ENCODE measurements at places on chromosomes 5 and 9.

DNA sequence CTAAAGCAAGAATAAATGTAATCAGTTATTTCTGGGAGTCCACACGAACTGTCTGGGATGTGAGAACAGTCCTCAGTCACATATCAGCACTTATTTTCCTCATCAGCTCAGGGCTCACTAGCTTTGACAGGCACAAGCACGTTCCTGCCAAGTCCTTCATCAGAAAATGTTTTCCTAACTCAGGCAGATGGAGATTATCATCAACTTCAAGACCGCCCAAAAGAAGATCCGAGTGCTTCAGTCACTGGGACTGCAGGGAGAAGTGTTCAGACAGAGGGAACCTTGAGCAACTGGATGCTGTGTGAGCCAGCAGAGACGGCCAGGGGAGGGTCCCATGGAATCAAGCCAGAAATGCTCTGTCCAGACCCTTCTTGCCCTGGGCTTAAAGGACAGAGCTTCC, 189.4 kb downstream of the NXNL2 start:
- DNase-seq, result no peak

DNA sequence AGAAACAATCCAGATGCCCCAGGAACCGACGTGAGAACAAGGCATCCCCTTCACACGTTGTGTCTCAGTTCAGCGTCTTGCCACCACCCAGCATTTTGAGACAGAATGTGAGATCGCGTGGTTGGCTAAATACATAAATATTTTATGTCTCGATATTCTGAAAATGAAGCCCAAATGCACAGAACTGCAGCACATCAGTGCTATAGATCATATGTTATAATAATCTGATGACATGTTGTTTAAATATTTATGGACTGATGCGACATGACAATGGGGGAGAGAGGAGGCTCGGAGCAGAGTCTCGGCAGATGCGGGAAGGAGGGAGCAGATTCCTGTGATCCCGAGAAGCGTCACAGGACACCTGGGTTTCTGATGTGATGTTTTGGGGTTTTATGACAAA, 10.9 kb downstream of the NEK6 start:
- DNase-seq, result no peak

GRCh38 chr5:59665086-59665831, 228.3 kb downstream of the PDE4D start:
- DNase-seq, result no peak

GRCh38 chr5:54194318-54194717, 116.1 kb downstream of the ARL15 start:
- DNase-seq, result no peak

- DNase-seq, result no peak
Observed at GRCh38 chr5:53434541-53434940, 45.9 kb upstream of the FST start.

DNA sequence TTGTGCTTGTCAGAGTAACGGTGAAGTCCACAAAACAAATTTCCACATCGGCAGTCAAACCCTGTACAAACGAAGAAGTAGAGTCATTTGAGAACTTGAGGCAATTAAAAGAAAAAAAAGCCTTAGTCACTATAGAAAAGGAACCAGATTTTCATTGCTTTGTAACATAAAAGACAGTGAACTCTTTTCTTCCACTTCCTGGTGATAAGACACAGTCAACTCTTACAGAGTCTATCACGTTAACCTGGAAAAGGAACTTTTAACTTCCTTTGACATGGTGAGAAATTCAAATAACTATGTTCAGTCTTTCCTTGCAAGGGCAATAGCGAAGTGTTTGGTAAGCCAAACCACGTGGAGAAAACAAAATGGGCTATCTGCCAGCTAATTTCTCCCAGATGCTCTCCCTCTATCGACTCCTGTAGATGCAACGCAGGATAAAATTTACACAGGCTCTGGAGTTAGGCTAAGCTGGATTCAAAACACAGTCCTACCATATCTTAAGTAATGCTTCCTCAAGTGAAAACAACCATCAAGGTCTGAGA, 8.9 kb downstream of the ZFAND5 start:
- no peak for DNase-seq

DNA sequence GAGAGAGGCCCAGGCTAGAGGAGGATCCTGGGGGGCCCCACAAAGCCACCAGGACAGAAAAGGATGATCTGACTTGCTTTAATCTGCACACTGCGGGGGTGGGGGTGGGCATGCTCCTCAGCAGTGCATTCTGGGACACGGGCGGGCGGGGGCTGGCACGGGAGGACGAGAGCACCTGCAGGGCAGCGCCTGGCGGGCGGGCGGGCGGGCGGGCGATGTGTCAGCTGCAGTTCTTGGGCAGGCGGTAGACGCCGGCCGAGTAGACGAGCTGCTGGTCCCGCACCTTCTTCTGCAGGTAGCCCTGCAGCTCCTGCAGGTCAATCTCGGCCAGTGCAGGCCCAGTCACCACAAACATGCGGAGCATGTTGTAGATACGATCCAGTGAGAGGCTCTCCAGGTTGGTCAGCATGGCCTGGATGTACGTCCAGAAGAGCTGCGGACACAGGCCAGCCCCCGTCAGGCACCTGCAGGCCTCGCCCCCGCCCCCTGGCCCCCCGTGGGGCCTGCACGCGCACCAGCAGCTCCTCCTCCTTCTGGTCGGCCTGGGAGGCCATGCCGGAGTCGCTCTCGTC, 3.0 kb upstream of the TMEM210 start:
- DNase-seq, result no peak

DNA sequence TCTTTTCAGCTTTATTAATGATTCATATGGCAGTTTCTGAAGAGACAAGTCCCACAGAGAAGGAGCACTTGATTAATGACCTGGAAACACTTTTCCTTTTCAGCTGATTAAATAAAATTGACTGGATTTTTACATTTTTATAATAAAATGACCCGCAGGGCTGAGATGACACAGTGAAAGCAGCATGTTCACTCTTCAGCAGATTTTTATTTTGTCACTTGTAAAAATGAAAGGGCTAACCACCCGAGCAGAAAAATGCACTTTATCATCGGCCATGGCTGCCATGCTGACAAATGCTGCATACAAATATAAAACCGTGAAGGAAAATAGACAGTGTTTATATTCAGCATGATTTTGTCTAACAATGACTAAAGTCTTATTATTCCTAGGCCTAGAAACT, 321.6 kb upstream of the ITGA1 start:
- DNase-seq, result no peak

Measured in activated naive CD4-positive, alpha-beta T cell treated with Interleukin-2 at 50 U/mL for 16 hours (primary cell).